ENCODE measurements at places on chromosomes 16 and 17.

DNA sequence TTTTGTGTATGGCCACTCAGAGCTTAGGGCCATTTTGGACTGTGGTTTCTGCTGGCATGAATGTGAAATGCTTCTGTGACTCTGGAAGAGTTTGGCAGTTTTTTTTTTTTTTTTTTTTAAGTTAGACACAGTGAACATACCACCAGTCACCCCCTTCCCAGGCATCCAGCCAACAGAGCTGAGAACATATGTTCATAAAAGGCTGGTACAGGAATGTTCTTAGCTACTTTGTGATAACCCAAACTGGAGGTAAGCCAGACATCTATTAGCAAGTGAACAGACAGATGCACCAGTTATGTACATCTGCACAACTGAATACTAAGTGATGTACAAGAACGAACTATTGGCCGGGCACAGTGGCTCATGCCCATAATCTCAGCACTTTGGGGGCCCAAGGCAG is 92.7 kb downstream of the ABCC1 start:
- no peak for DNase-seq

- peak; percentile 35 for DNase-seq
Observed at GRCh38 chr17:57294101-57294500, 37.8 kb downstream of the MSI2 start.

GRCh38 chr16:23998771-23999170 is 163.0 kb downstream of the PRKCB start:
- no peak for DNase-seq

GRCh38 chr17:39104046-39104445 is 47.4 kb downstream of the PLXDC1 start:
- DNase-seq, result no peak

- no peak for DNase-seq
Observed at GRCh38 chr17:60327901-60328273, 64.0 kb downstream of the USP32 start.

GRCh38 chr16:89828870-89829629 is 775 bp downstream of the SPIRE2 start:
- DNase-seq, result no peak

DNA sequence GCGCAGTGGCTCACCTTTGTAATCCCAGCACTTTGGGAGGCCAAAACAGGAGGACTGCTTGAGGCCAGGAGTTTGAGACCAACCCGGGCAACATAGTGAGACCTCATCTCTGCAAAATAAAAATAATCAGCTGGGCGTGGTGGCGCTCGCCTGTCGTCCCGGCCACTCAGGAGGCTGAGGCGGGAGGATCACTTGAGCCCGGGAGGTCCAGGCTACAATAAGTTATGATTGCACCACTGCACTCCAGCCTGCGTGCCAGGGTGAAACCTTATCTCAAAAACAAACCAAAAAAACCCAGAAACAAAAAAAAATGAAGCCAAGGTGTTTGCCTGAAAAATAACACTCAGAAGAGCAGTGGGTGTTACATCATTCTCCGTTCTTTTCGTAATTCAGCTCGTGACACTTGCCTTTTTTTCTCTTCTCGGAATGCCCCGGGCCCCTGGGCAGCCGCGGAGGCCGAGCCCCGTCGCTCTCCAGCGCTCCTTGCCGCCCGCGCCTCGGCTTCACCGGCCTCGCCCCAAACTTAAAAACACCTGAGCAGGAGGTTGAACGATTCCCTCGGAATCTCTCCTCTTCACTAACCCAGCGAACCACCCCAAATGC is 17.0 kb downstream of the PRCD start:
- DNase-seq, result no peak

- no peak for DNase-seq
Observed at GRCh38 chr16:85850344-85850880, 48.5 kb upstream of the IRF8 start.

- no peak for DNase-seq
Observed at GRCh38 chr16:30996985-30997724, 12.1 kb downstream of the HSD3B7 start.

- DNase-seq, result no peak
Observed at GRCh38 chr16:88405216-88406060, 22.7 kb downstream of the ZNF469 start.

GRCh38 chr16:3822366-3823045 is 58.0 kb downstream of the CREBBP start:
- DNase-seq, result no peak

DNA sequence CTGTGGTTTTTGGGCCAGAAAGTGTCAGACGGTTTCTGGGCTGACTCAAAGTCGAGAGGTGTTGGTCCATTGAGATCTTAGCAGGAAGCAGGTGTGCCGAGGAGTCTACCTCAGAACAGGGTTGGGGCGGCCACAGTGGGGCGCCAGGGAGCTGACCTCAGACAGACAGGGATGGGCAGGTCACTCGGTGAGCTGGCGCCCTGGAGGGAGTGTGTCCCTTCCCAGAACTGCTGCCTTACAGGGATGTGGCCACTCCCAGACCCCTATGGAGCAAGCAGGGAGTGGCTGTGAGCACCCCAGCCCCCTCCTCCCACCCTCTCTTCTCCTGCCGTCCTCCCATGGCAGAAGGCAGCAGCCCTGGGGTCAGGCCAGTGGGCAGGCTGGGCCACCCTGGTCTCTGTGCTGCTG is 14.0 kb upstream of the DPEP1 start:
- DNase-seq, result peak; percentile 56

DNA sequence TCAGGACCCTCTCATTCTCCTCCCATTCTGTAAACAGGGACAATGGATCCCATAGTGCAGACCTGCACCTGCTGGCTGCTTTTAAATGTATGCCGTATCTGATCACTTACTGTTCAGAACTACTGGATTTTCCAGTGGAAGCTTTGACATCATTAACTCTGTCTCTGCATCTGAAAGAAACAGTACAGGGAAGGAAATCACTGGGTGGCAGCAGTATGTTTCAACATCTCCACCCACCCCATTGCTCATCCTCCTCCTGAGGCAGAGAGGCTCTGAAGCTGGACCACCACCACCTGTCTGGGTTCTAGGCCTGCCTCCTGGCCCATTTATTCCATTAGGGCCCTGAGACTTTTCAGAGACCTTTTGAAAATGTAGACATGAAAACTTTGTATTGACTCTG is 2.6 kb downstream of the CCL15 start:
- no peak for DNase-seq

- DNase-seq, result no peak
Observed at GRCh38 chr17:39018267-39019134, 51.3 kb upstream of the FBXO47 start.

- no peak for DNase-seq
Observed at GRCh38 chr16:49876716-49877129, 20.8 kb upstream of the ZNF423 start.

All from DND-41 (cell line).